ENCODE measurements at places on chromosomes 2 and 18.

DNA sequence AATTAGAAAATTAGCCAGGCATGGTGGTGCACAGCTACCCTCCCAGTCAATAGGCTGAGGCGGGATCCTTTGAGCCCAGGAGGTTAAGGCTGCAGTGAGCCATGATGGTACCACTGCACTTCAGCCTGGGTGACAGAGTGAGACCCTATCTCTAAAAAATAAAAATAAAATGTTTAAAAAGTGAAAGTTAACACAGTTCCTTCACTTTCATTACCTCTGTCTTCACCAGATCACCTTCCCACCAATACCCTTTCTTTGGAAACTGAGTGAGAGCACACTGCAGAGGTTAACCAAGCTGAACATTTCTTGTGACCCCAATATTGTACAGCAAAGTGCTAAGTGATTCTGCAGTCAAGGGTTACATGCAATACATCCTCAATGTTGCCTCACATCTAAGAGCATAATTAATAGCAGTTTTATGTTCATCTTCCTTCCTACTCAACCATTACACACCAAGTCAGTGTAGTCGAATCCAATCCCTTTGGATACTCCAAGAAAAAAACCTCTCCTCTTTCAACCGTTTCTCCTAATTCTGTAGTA lies 1.7 kb downstream of the L3MBTL4 start:
- no peak for DNase-seq

GRCh38 chr2:39620067-39620466 lies 45.6 kb upstream of the TMEM178A start:
- no peak for DNase-seq

DNA sequence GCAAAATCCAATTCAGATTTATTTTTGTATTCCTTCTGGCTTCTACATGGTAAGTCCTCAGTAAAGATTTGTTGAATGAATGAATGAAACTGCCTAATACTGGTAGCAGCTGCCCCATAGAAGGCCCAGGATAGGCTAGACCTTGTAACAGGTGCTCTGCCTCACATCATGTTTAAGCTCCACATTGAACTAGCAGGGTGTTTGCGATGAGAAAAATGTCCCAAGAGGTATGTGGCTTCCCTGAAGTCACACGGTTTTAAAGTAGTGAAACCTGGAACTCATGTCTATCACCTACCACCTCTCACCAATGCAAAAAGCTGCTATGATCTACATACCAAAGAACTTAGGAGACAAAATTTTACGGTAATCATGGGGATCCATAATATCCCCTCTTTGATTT lies 765 bp upstream of the LHCGR start:
- no peak for DNase-seq

GRCh38 chr2:151357359-151357758 lies at the start of gene TNFAIP6:
TSS of gene TNFAIP6 (plus strand) at chr2:151357592. CDS start at chr2:151357667, 75 bp downstream.
- DNase-seq, result no peak

GRCh38 chr18:44715842-44716241 lies 35.2 kb downstream of the SETBP1 start:
- DNase-seq, result no peak

GRCh38 chr2:239688122-239688681 lies 287.4 kb upstream of the HDAC4 start:
- DNase-seq, result no peak

- no peak for DNase-seq
Observed at GRCh38 chr2:106159866-106160785, 34.0 kb downstream of the UXS1 start.
